NCI-H1694 (cell line): ENCODE measurements at places on chromosomes 1 and 21.

DNA sequence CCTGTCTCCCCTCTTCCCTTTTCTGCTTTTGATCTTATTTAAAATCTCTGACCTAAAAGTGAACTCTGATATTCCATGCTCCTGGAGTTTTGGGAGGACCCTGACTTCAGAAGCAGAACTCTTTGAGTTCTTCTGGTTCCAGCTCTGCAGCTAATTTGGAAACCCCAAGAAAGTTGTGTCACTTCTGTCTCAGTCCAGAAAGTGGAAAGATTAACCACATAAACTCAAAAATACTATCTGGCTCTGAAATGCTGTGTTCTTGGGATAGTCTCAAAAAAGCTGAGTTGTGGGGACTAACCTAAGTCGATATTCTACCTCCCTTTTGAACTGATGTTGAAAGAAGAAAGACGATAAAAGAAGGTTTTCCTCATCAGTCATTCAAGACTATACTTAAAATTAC, 59.8 kb downstream of the ITPKB start:
- DNase-seq, result no peak

GRCh38 chr1:230332575-230333066, 93.5 kb downstream of the PGBD5 start:
- no peak for DNase-seq

DNA sequence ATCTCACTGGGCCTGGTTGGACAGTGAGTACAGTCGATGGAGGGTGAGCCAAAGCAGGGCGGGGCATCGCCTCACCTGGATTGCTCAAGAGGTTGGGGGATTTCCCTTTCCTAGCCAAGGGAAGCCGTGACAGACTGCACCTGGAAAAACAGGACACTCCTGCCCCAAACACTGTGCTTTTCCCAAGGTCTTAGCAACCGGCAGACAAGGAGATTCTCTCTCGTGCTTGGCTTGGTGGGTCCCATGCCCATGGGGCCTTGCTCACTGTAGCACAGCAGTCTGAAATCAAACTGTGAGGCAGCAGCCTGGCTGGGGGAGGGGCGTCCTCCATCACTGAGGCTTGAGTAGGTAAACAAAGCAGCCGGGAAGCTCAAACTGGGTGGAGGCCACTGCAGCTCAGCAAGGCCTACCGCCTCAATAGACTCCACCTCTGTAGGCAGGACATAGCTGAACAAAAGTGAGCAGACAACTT, 11.3 kb downstream of the C1orf105 start:
- DNase-seq, result no peak

GRCh38 chr1:90834354-90834885, 117.3 kb upstream of the BARHL2 start:
- no peak for DNase-seq

GRCh38 chr1:24181619-24182018, 5.5 kb downstream of the IFNLR1 start:
- no peak for DNase-seq

GRCh38 chr1:28507247-28507645, 1.4 kb downstream of the RCC1 start:
- no peak for DNase-seq

DNA sequence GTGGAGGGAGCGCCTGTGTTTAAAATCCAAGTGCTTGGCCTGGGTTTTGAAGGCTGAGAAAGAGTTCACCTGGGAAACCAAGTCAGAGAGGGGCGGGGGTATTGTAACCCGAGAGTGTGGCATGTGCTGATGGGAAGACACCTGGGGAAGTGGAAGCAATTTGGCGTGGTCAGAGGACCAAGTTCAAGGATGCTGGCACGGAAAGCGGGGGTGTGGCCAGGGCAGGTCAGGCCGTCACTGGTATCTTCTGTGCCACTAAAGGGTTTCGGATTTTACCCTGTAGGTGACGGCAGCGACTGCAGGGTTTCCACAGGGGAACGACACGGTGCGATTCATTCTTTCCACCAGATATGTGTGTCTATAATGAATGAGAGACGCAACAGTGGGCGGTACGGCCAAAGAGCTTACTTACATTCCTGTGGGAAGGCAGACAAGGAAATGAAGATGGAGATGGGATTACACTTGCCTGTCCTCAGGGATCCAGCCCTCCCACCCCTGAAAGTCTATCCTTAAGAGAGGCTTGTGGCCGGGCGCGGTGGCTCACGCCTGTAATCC, 31.3 kb downstream of the CA6 start:
- no peak for DNase-seq

DNA sequence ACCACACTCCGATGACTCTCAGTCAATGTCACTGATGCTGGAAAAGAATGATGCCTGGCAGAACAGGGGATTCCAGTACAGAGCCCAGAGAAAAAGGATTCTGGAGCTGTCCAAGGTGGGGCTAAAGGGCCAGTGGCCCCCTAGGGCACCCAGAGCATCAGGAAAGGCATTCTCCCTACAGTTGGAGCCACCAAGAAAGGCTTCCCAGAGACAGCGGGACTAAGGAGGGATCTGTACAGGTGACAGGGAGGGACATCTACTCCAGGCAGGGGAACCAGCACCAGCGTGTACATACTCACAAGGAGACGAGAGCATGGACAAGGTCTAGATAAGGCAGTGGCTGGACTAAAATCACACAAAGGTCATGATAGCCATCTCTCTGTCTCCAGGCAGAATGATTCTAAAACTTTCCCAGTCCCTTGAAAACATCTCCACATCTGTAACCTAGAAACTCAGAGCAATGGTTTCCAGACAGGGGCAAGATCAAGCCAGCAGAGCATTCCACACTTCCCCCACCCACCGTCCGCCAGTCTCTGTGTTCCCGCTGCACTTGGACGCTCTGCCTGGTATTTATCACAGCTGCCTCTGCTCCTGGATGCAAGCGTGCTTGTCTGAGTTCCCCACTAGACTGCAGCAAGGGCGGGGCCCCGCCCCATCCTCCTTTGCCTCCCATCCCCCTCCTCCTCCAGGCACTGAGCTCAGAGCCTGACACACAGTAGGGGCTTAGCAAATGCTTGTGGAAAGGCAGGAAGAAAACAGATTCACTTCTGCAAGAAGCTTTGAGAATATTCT, 111.6 kb upstream of the ZC3H12A start:
- DNase-seq, result no peak

DNA sequence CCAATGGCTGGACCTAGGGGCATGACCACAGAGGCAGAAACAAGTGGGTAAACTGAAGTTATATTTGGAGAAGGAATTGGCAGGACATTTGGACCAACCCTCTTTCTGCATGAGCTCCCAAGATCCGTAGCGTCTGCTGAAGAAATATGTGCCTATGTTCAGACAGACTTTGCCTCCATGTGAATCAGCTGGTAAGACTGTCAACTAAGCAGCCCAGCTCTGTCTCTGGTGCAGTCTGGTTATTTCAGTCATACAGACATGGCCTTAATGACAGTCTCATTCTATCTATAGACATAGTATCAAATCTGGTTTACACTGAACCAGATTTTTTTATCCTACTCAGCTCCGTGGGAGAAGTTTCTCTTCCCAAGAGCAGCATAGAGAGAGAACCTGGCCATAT, 63.1 kb upstream of the PBX1 start:
- DNase-seq, result no peak

- DNase-seq, result no peak
These were observed 60.3 kb downstream of the FH start for GRCh38 chr1:241459186-241459802.

DNA sequence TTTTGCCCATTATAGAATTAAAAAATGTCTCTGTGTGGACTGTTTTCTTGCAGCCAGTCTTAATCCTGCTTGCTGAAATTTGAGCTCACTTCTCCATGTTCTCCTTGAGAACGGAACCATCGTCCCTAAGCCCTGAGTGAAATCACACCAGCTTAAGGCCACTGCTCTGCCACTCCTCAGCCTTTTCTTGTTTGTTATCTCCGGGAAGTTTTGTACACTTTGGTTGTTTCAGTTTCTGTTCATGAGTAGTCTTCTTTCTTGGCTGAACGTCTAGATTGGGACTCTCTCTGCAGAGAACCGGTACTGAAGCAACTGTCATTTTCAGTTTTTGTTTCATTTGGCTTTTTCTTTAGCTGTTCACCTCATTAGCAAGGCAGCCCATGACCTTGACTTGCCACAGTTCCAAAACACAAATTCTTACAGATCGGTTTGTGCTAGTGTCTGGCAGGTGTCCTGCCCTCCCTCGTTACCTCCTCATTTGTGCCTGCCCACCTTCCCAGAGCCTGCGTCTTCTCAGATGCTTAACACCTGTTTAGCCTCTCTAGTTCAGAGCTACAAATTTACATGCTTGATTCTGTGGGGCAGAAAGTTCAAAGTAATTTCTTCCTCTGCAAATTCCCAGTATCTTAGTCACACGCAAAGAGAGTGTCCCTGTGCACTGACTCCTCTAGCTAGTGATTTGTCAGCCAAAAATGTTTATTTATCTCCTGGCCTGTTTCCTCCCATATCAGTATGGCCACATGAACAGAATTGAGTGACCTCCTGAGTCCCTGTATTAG, 12.4 kb downstream of the PSEN2 start:
- no peak for DNase-seq

- no peak for DNase-seq
These were observed 32.2 kb downstream of the TMED5 start for GRCh38 chr1:93148001-93148400.

GRCh38 chr1:2278591-2279209, 50.6 kb downstream of the SKI start:
- DNase-seq, result no peak

GRCh38 chr21:38834725-38835124, 29.0 kb downstream of the ETS2 start:
- DNase-seq, result no peak

DNA sequence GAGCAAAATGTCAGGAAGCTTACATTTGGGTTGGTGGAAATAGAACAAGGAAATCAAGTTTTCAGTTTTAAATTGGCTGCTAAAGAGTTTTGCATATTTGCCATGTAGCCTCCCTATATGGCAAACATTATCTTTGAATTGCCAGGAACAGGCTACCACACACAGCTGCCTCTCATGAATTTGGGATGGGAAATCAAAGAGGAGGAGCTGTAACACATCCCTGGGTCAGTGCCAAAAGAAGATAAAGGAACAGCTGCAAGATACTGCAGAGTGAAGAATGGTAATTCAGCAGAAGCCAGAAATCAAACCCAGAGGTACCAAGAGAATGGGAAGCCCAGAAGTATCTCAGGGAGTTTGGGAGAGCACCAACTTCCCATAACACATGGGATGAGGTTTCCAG, 18.6 kb upstream of the RASAL2 start:
- DNase-seq, result no peak

DNA sequence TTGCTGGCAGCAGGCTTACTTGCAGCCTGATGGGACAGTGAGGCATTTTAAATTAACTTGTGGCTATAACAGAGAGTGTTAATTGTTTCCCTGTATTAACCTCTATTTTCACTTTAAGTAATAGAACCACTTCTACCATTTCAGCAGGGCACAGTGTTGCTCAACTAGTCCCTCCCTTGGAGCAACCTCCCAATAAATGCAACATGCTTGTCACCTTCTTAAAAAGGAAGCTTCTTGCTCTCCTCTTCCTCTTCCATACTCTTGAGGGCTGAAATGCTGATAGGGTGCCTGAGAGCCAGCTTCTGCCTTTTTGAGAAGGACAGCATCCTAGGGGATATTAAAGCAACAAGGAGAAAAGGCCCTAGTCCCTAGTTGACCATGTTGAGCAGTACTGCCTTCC, 52.1 kb downstream of the C4BPA start:
- no peak for DNase-seq

GRCh38 chr21:41761934-41762635, 4.8 kb downstream of the RIPK4 start:
- no peak for DNase-seq
